ENCODE measurements at places on chromosomes 5 and 9.

GRCh38 chr5:176388444-176389134 lies at the start of the genes HIGD2A and NOP16:
Gene HIGD2A, plus strand, starts transcription at chr5:176388751. Its CDS starts 69 bp downstream, at chr5:176388820.
Gene NOP16, minus strand, starts transcription at chr5:176388598. Its CDS starts 59 bp downstream, at chr5:176388539.
- peak; percentile 65 for DNase-seq

DNA sequence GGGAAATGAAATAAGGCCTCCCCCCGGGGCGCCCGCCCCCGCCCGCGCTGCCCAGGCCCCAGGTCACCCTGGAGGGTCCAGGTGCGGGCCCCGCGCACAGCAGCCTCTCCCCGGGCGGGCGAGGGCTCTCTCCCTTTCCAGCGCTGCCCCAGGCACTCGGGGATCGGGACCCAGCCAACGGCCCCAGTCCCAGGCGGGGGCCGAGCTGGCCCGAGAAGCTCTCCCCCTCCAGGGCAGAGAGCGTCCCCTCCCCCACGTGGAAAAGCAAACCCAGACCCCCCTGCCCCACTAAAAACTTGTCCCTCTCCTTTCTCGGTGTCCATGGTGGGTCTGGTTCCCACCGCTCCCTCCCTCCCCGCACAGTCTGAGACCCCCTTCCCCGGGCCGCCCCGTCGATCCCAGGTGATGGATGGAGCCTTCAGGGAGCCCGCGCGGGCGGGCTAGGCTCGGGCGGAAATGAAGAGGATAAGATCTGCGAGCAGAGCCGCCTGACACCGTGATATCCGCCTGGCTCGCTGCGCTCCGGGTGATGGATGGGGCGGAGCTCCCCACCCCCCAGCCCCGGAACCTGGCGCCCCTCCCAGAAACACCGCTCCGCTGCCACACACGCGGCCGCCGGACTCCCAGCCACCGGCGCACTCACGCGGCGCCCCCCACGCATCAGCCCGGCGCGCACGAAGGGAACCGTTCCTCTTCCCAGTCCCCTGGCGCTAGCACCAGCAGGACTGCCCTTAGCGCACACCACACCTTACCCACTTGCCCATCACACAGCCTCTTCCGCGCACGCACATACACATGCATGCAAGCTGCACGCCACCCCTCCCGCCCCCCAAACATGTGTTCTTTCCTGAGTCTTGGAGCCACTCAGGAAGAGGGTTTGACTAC lies 81.7 kb upstream of the ZBTB43 start:
- no peak for DNase-seq

GRCh38 chr5:136047858-136048257 lies 19.1 kb downstream of the TGFBI start:
- DNase-seq: no peak

- no peak for DNase-seq
These were observed 125.4 kb downstream of the NFIB start for GRCh38 chr9:14188538-14188937.

Measured in NCI-H1436 treated with DMSO at 0.1 percent for 48 hours (cell line).